ENCODE measurements at places on chromosomes 4 and X.

GRCh38 chr4:147975325-147975724 lies 243.4 kb downstream of the ARHGAP10 start:
- DNase-seq, result no peak

- DNase-seq, result no peak
These were observed 78.8 kb upstream of the PLAC1 start for GRCh38 chrX:134737061-134737460.

- DNase-seq, result no peak
These were observed 1.1 kb upstream of the AP1S2 start for GRCh38 chrX:15855568-15856221.

DNA sequence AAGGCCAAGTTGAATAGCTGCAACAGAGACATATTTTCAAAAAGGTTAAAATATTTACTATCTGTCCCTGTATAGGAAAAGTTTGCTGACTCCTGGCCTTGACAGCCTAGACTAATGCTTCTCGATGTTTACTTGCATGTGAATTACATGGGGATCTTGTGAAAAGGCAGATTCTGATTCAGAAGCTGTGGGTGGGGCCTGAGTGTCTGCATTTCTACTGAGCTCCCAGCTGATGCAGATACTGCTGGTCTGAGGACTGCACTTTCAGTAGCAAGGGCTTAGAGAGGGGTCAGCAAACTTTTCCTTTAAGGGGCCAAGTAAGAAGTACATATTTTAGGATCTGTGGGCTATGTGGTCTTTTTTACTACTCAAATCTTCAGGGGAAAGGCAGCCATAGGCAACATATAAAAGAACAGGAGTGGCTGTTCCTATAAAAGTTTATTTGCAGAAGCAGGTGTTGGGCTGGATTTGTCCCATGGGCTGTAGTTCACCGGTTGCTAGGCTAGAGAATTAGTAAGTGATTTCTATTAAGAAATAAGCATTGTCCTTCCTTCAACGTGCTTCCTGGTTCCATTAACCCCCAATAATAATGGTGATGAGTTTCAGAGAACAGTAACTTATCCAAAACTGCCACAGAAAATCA lies 97.2 kb upstream of the PDE5A start:
- DNase-seq, result no peak

GRCh38 chrX:123740536-123740935 lies 7.7 kb upstream of the THOC2 start:
- DNase-seq, result no peak

- DNase-seq, result no peak
These were observed 50.1 kb downstream of the SRPX start for GRCh38 chrX:38170556-38170955.

- no peak for DNase-seq
These were observed 42.4 kb downstream of the CD99L2 start for GRCh38 chrX:150856101-150856500.

DNA sequence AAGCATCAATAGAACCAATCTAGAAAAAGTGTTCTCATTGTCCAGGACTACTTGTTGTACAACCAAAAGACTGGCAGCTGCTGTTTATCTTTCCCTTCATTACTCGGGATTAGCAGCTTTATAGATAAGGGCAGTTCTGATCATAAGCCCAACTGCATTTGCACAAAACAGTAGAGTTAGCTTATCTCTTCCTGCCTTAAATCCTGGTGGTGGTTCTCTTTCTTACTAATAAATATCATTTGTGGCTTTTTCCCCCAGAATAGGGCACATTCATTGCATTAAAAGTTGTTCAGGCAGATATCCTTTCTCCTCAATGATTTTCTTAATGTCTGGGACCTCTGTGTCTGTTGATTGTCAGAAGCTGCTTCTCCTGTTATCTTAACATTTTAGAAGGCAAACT lies 20.2 kb upstream of the RRAGB start:
- no peak for DNase-seq

GRCh38 chr4:141002323-141002805 lies 130.9 kb downstream of the RNF150 start:
- no peak for DNase-seq

GRCh38 chr4:113783289-113783688 lies 21.8 kb upstream of the CAMK2D start:
- DNase-seq, result no peak

DNA sequence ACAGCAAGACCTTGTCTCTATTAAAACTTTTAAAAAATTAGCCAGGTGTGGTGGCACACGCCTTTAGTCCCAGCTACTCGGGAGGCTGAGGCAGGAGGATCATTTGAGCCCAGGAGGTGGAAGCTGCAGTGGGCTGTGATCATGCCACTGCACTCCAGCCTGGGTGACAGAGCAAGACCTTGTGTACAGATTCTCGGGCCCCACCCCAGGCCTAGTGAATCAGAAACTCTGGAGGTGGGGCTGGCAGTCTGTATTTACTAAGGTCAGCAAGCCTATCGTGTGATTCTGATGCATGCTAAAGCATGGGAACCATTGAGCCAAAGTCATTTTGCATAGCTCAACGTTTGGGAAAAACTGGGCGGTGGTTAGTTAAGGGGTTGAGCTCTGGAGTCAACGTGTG lies 3.5 kb downstream of the S100G start:
- DNase-seq, result no peak

GRCh38 chr4:184216515-184216914 lies 1.2 kb downstream of the ENPP6 start:
- DNase-seq, result no peak

- no peak for DNase-seq
These were observed 153.7 kb downstream of the VEGFC start for GRCh38 chr4:176638992-176639391.

DNA sequence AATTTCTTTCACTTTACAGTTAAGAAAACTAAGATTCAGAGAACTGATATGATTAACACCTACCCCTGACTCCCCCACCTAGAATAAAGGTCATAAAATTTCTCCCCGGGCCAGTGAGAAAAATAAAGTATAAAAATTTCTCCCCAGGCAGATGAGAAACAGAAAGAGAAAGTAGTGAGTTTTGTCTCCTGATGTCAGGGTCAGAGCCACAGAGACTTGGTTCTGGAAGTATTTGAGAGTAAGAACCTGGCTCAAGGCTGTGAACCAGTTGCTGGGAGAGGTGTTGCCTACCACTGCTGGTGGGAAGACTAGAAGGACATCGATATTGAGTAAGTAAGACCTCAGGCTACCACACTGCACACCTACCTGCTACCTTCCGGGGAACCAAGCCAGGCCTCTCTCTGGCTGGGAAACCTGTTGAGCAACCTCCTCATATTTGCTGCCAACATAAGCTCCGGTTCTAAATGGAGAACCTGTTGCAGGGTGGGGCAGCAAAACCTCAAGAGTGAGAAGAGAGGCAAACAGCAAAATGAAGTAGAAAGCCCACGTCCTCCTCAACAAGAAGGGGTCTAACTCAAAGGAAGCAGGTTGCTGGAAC lies 104.2 kb upstream of the PUDP start:
- no peak for DNase-seq

DNA sequence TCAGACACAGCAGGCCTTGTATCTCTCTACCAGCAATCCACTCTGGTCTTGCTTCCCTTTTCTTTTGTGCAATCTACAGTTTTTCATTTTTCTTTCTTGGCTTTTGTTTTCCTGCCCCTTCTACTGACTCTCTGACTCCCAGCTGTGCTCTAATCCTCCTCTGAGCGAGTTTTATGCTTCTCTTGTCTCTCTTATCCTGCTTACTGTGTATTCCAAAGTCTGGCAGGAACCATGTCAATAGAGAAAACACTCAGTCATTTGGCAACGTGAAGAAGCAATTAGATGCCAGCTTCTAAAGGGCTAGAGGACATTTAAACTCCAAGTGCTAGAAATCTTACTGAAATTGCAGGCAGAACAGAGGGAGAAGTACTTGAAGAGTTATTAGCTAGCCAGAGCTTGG lies 984.6 kb upstream of the TENM3 start:
- DNase-seq, result no peak

DNA sequence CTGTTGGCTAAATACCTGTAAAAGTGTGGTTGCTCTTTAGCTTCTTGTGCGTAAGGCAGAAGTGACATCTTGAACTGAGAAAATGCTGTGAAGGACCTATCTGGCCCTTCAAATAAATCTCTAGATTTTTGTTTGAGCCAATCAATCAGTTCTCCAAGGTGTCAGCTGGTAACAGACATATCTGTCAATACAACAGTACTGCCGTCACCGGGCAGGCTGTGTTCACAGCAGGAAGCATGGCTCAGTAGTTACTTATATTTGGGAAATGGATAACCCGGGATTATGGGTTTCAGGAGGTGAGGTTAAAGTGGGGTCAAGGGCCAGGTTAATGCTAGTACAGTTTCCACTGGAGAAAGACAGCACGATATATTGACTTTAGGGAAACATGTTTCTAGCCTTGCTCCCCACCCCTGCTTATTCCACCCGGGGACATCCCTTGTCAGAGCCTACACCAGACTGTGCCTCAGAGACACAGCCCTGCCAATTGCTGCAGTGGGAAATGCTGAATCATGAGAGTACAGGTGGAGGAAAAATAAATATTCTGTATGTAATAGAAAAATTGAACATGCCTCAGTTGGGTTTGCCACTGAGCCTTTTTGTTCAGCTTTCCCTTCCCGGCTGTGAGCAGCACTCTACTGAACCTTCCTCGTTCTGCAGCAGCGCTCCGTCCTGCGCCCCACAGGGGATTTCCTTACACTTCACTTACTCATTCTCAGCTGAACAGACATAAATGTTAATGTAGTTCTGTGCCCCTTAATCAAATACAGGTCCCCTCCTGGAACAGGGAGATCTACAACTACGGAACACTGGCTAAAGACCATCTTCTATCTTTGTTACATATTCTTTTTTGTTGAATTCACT lies 121.1 kb downstream of the MGST2 start:
- DNase-seq, result no peak

- no peak for DNase-seq
These were observed 53.0 kb upstream of the SORCS2 start for GRCh38 chr4:7139167-7139982.

- DNase-seq, result no peak
These were observed 60.1 kb downstream of the PRRG1 start for GRCh38 chrX:37409278-37409677.

- no peak for DNase-seq
These were observed 664 bp downstream of the MED12 start for GRCh38 chrX:71118985-71119535.

DNA sequence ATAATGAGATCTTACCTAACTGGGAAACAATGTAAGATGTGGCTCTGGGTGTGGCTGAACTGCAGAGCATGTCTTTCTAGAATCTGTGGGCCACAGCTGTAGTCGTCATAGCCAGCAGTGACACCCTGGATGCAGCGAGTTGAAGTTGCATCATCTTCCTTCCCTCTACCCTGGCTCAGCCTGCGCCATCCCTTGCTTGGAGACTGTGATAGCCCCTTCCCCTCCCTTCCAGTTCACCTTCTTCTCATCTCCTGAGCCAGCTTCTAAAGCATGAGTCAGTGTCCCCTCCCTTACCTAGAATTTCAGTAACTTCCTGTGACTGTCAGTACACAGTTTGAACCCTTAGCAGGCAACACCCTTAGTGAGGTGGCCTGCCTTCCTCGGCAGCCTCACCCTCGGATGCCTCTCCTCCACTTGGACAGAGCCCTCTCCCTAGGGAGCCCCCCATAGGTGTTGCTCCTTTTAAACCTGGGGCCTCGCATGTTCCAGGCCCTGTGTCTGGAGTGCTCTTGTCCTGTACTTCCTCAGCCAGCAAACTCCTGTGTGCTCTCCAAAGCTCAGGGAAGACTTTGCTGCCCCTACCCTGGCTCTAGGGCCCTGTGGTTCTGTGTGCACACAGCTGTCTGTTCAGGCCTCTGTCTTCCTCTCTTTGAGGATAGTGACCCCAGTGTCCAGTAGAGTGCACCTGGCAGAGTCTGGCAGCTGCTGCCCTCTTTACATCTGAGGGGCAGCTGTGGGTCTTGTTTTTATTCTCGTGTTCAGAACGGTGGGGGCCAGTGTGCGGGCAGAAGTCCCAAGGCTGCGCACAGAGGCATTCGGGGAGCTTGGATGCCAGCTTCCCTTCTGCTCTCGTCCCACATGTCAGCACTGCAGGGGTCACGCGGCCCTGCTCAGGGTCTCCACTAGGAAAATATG lies 43.7 kb upstream of the TADA2B start:
- DNase-seq, result no peak

DNA sequence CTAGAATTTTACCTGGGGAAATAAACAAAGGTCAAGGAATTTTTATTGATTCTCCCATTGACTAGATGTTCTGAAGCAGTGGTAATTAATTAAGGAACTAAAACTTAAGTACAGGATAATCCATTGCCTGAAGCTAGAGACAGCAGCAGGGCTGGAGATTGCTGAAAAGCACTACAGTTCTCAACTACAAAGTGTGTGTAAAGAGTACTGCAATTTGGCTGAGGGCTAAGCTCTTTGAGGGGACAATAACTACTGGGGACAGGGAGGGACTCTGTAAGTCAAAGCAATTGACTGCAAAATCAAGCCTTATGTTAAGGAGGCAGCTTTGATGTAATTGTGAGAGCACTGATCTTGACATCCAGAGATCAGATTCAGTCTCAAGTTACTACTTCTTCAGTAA lies 260.4 kb downstream of the GALNTL6 start:
- no peak for DNase-seq

- no peak for DNase-seq
These were observed 29.3 kb downstream of the FAM199X start for GRCh38 chrX:104195489-104196084.

DNA sequence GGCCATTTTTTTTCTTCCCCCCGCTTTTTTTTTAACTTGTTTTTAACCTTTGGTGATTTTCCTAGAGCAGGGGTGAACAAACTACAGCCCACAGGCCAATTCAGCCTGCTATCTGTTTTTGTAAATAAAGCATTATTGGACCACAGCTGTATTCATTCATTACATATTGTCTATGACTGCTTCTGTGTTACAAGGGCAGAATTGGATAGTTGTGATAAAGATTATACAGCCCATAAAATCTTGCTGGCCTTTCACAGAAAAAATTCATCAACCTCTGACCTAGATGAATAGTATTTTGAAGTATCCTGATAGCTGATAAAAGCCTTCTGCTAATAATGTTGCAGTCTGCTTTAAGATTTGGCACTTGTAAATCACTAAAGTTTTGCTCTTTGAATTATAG lies 63.4 kb downstream of the SMAD1 start:
- no peak for DNase-seq

DNA sequence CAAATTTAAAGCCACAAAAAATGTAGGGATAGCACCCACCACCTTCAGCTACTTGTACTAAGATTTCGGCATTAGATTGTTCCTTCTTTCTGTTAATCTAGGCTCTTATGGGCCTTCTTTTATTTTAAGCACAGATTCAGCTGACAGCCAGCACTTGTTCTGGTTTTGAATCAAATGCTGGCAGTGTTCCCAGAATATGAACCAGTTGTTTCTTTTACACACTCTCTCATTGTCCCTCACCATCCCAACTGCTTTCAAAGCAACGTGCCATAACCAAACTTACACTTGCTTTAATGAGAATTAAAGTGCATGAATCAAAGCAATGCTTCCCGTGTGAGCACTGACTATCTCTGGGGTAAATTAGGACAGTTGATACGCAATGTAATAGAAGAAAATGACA lies 744.5 kb upstream of the FAM241A start:
- DNase-seq, result no peak
